Endothelial cell (in vitro differentiated cells): ENCODE measurements at places on chromosomes 12 and 14.

- H3K36me3 ChIP-seq, result no peaks in the 10 kb centered on the region
- no peak overlapping the region for H3K27ac ChIP-seq
- H3K27me3 ChIP-seq, result no peaks in the 10 kb centered on the region
- H3K4me3 ChIP-seq, result no peak overlapping the region
These were observed 199.7 kb downstream of the ANO2 start for GRCh38 chr12:5745251-5745888.

DNA sequence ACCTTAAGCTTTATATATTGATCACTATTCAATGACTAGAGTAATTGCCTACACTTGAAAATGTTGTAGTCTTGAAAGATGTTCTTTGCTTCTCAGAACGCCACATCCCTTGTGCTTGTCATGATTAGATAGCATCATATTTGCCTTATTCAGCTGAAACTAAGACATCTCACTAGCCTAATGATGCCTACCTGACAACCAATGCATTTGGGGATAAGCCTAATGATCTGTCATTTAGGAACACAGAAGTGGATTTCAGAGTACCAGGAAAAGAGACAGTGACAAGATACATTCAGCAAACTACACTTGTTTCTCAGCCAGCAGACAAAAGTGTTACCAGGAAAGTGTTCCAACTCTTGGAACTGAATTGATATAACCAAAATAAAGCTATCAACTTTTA is 83.7 kb downstream of the ARMH4 start:
- H3K4me1 ChIP-seq, result peaks cover 2% of the 10 kb centered on the region
- H3K4me3 ChIP-seq, result no peak overlapping the region
- no peaks in the 10 kb centered on the region for H3K36me3 ChIP-seq

DNA sequence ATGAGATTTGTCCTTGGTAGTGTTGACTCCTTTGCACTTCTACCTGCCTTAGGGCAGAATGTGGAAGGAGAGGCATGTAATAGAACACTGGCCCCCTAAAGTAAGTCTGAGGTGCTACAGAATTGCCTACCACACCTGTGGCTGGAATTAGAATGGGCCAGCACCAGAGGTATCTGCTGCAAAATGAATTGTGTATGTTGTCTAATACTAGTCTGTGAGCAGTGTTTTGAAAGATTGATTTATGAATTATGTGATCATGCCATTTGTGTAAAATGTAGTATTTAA is 5.7 kb upstream of the STYX start:
- DNase-seq, result no peak
- no peaks in the 10 kb centered on the region for H3K4me1 ChIP-seq
- no peak overlapping the region for H3K4me3 ChIP-seq

DNA sequence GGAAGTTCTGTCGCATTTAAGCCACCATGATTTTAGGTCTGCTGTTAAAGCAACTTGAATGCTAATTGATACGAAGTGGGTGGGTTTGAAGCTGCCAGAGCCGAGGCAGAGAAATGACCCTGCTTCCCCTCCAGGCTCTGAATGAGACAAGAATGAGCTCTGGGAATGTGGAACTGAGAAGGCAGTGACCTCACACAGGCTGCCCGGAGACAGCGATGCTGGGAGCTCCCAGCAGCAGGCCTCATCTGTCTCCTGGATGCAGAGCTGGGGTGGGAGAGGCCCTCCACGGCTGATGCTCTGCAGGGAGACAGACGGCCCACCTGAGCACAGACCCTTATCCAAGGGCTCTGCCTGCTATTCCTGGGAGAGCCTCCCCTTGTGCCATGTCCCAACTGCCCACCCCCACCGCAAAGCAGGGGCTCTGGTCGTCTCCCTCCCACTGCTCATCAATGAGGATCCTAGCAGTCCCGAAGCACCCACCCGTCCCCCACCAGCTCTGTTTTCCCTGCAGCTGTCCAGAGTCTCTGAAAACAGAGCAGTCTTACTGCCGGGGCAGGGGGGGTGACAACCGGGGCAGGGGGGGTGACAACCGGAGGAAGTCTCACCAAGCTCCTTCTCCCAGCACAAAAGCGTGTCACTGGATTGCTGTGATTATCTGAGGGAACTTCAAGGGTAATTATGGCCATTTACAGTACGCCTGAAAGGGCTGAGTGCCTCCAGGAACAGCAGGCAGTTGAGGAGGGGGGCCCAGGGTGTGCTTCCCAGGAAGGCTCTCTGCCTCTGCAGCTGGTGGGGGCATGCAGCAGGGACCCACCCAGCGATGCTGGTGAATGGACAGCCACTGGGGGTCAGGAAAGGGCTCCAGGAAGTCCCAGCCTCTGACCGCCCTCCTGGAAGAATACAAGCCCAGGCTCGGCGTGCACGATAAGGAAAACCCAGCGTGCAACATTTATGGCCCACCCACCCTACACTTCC is 67.8 kb downstream of the CHGA start:
- no peak overlapping the region for H3K4me3 ChIP-seq
- H3K4me1 ChIP-seq, result peaks cover 3% of the 10 kb centered on the region
- no peak overlapping the region for H3K27ac ChIP-seq
- H3K27me3 ChIP-seq, result peaks cover 1% of the 10 kb centered on the region

GRCh38 chr12:120784804-120785203 is 59.2 kb downstream of the ACADS start:
- DNase-seq, result no peak
- no peak overlapping the region for H3K4me3 ChIP-seq
- peaks cover 12% of the 10 kb centered on the region for H3K36me3 ChIP-seq

- no peaks in the 10 kb centered on the region for H3K27me3 ChIP-seq
- H3K4me1 ChIP-seq, result peaks cover 4% of the 10 kb centered on the region
- H3K4me3 ChIP-seq, result no peak overlapping the region
- no peak for DNase-seq
- no peak overlapping the region for H3K27ac ChIP-seq
- no peaks in the 10 kb centered on the region for H3K36me3 ChIP-seq
These were observed 706 bp upstream of the DIO2 start for GRCh38 chr14:80212023-80212397.

GRCh38 chr12:65458718-65459117 is 180.2 kb downstream of the MSRB3 start:
- DNase-seq, result no peak
- no peak overlapping the region for H3K4me3 ChIP-seq
- H3K27ac ChIP-seq, result no peak overlapping the region
- H3K36me3 ChIP-seq, result no peaks in the 10 kb centered on the region

DNA sequence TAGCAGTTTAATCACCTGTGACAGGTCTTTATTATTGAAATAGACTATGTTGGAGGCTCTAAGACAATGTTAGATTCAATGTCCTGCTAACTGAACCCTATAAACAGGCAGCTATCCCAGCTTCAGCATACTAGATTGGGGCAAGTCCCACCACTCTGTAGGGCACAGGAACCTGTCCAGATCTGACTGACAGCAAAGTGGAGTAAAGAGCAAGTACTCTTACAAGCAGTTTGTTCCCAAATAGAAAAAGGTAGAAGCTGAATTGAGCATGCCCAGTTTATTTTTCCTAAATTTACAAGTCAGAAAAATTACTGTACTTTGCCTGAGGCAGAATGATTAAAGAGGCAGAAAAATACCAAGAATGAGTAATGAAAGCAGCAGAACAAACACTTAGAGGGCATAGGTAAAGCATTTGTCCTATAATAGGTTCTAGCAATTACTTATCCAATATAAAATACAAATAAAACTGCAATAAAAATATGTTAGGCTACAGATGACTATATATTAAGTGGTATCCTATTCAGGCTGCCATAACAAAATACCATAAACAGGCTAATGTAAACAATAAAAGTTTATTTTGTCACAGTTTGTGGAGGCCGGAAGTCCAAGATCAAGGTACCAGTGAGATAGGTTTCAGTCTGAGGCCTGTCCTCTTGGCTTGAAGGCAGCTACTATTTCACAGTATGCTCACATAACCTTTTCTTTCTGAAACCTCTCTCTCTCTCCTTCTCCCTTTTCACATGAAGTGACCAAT is 868.2 kb downstream of the C12orf50 start:
- no peak for DNase-seq
- H3K4me3 ChIP-seq, result no peak overlapping the region
- no peaks in the 10 kb centered on the region for H3K27me3 ChIP-seq
- H3K27ac ChIP-seq, result no peak overlapping the region

DNA sequence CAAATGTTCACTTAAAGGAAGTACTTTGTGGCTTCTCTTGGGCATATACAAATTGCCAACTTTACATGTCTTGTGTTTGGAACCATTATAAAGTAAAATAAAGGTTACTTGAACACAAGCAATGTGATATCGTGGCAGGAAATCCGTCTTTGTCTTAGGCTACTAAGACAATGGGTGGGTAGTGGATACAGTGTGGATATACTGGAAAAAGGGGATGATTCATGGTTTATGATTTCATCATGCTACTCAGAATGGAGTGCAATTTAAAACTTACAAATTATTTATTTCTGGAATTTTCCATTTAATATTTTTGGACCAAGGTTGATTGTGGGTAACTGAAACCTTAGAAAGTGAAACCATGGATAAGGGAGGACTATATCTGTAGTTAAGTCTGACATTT is 48.4 kb downstream of the MYRFL start:
- peaks cover 5% of the 10 kb centered on the region for H3K4me1 ChIP-seq
- no peak overlapping the region for H3K27ac ChIP-seq
- no peaks in the 10 kb centered on the region for H3K36me3 ChIP-seq
- no peaks in the 10 kb centered on the region for H3K27me3 ChIP-seq

- H3K36me3 ChIP-seq, result no peaks in the 10 kb centered on the region
- H3K27me3 ChIP-seq, result no peaks in the 10 kb centered on the region
- H3K4me3 ChIP-seq, result no peak overlapping the region
- no peaks in the 10 kb centered on the region for H3K4me1 ChIP-seq
- H3K27ac ChIP-seq, result no peak overlapping the region
- DNase-seq, result no peak
These were observed 266.4 kb downstream of the NAV3 start for GRCh38 chr12:78096909-78097597.

DNA sequence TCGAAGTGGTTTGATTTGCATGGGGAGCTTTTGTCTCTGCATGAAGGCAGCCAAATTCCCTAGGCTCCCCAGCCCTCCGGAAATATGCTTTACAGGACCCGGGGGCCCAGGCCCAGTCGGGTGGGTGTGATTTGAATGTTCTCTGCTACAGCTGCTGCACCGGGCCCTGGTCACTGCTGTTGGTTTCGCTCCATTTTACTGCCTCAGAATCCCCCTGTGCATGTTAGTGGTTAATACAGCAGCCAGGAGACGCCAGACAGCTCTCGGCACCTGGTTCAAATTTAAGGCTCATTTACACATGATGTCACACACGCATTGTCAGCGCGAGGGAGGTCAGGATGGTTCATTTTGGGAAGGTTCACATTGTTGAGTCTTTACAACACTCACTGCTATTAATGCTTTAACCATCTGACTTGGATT is 99.6 kb downstream of the SLC38A6 start:
- DNase-seq, result no peak
- no peaks in the 10 kb centered on the region for H3K4me1 ChIP-seq
- H3K4me3 ChIP-seq, result no peak overlapping the region
- H3K27ac ChIP-seq, result no peak overlapping the region

- H3K4me1 ChIP-seq, result no peaks in the 10 kb centered on the region
- H3K4me3 ChIP-seq, result no peak overlapping the region
- DNase-seq, result no peak
- H3K27me3 ChIP-seq, result no peaks in the 10 kb centered on the region
These were observed 580.9 kb downstream of the DIO2 start for GRCh38 chr14:79630288-79630960.

GRCh38 chr14:72715215-72715849 is 178.6 kb downstream of the DPF3 start:
- no peaks in the 10 kb centered on the region for H3K36me3 ChIP-seq
- DNase-seq, result no peak
- peaks cover 2% of the 10 kb centered on the region for H3K4me1 ChIP-seq
- no peak overlapping the region for H3K27ac ChIP-seq
